Activated CD4-positive, alpha-beta T cell treated with anti-CD3 and anti-CD28 coated beads, Interleukin-10, Interleukin-2, amounts not matched to agents 100 ng/mL and 50 ng/mL, durations not matched to agents 16 hours and 8 hours (primary cell): ENCODE measurements at places on chromosomes 3 and 15.
A peak's percentile ranks its signal among the peaks of the same experiment; 100 is the strongest.

- no peak for DNase-seq
Measured at GRCh38 chr3:142053835-142054234, 95.5 kb downstream of the TFDP2 start.

- peak; percentile 87 for DNase-seq
Measured at GRCh38 chr3:108342837-108343486, 46.6 kb downstream of the HHLA2 start.

DNA sequence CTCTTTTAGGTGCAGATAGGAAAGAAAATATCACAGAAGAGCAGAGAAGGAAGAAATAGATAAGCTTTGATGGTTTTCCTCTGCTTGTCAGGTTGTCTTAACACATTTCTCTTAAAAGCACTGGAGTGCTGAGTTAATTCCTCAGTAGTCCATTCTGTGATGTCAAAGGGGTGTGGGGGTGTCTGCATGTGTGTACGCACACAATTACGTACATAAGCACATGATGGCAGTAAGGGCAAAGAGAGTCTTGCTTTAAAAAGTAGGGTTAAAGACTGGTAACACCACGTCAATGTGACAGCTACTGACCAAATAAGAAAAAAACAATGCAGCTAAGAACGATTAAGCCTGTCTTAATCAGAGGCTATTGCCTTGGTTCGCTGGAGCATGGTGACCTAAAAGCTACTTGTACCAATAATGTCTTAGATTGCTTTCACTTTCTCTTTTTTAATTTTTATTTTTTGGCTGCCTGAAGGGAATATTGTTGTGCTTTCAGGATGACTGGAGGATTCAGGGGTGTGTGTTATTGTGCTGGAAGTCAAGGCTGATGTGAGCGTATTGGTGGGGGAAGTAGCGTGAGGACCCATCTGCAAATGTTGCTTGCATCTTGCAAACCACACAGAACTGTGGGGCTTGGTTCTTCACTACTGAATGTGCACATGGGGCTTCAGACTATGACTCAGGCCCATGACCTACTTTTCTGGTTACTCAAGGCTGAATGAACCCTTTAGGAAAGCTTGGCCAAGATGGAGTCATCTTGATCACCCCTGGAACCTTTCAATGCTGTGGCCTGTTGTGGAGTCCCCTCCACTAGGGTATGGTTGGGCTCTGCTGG is 417.8 kb upstream of the TPM1 start:
- DNase-seq: peak; percentile 43

DNA sequence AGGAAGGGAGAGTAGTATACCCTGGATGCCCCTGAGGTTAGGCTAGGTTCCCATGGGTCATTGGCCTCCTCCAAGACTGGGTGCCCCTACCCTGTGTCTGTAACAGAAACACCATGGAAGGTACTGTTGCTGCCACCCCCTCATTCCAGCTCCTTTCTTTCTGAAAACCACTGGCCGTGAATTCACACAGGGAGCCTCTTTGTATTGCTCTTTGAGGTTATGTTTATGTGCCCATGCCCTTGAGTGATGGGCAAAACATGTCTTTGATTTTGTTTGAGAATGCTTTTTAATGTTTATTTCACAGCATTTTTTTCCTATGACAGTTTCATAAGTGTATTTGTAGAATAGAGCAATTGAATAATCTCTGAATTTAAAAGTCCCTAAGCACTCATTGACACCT is 79.7 kb downstream of the RARB start:
- DNase-seq: no peak

DNA sequence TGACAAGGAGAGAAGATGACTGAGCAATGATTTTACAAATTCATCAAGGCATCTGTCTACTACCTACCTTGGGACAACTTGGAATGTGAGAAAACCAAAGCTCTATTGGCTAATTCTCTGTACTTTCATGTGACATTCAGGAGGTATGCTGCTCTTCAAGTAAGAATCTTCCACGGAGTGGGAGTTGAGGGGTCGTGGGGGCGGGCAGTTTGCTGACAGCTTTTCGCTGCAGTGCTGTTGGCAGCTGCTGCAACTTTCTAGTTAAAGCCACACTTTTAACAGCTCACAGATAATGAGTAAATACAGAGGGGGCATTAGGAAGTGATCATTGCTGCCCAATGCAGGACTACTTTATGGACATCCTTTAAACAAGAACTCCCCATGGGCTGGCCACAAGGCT is 22.3 kb downstream of the CLDN1 start:
- DNase-seq: no peak

GRCh38 chr15:80076321-80077318 is 17.1 kb downstream of the ZFAND6 start:
- no peak for DNase-seq

- DNase-seq: peak; percentile 17
Measured at GRCh38 chr3:120742849-120743365, 363 bp downstream of the GTF2E1 start.

GRCh38 chr3:183268366-183268765 is 15.3 kb downstream of the B3GNT5 start:
- no peak for DNase-seq

DNA sequence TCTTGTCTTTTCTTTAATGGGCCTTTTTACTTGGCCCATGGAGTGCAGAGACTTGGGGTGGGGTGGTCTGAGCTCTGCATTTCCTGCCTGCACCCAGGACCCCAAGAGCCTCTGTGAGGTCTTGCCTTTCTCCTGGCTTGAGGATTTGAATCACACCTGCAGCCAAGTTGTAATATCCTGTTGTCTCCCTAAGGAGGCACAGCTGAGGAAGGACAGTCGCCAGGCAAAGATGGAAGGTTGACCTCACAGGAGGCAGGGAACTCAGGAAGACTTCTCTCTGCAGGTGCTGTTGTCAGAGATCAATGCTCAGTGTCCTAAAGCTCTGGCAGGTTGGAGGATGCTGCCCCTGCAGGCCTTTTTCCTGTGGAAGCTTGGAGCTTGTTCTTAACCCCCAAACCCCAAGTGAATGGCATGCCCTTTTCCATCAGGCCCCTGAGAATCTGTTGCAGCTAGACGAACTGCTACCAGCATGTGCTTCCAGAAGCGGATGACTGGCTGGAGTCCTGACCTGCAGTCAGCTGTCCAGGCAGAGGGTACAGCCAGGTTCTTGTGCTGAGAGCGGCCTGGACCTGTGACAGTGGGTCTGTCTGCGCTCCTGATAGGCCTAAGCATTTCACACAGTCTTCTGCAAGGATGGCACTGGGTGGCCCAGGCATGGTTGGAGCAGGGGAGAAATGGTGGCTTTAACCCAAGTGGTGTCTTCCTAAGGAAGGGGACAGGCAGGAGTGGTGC is 120.0 kb downstream of the EEFSEC start:
- no peak for DNase-seq

DNA sequence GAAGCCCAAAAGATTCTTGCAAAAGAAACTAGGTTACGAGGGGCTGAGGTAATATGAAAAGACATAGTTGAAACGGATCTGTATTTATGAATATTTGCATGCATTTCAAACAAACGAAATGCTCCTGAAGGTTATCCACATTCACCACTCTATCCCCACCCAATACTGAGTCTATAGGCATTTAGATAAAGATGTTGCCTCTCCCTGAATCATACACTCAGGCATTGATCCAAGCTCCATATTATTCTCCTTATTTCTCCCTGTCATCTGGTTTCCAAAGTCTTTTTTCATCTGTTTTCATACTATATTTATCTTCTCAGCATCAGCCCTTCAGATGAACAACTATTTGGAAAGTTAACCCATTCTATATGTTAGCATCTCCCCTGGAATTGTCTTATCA is 492.5 kb upstream of the TGFBR2 start:
- DNase-seq: no peak

- peak; percentile 54 for DNase-seq
Measured at GRCh38 chr3:46440531-46441294, 24.0 kb downstream of the LTF start.

- no peak for DNase-seq
Measured at GRCh38 chr3:107432646-107433045, 55.4 kb downstream of the CCDC54 start.

DNA sequence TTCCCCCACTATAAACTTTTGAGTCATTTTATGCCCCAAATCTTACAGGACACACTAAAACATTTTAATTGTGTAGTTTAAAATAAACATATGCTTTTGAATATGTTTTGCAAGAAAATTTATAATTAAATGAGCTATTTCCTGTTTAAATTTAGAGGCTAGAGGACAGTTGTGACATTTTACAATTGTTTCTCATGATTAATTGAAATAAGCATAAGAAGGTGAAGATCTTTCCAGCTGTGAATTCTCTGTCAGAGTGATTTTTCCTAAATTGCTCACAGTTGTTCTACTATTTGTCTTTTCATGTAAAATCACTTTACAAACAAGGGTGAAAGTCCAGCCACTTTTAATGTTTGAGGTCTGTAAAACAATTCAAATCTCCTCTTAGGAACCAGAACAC is 892.3 kb downstream of the CADM2 start:
- DNase-seq: no peak

DNA sequence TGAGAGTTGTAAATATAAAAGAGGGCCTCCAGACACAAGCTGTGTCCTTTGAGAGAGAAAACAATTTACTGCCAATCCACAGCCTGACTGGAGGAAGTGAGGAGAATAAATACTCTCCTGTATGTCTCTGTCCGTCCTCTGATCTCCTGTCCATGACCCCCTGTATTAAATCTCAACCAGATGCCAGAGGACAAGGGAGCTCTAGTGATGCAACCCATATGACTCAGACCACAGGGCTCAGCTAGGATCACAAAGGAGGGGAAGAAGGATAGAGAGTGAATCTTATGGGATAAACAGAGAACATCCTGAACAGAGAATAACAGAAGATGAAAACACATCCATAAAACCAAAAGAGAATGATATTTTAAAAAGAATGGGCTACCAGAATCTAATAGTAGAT is 482.6 kb downstream of the PLOD2 start:
- no peak for DNase-seq

DNA sequence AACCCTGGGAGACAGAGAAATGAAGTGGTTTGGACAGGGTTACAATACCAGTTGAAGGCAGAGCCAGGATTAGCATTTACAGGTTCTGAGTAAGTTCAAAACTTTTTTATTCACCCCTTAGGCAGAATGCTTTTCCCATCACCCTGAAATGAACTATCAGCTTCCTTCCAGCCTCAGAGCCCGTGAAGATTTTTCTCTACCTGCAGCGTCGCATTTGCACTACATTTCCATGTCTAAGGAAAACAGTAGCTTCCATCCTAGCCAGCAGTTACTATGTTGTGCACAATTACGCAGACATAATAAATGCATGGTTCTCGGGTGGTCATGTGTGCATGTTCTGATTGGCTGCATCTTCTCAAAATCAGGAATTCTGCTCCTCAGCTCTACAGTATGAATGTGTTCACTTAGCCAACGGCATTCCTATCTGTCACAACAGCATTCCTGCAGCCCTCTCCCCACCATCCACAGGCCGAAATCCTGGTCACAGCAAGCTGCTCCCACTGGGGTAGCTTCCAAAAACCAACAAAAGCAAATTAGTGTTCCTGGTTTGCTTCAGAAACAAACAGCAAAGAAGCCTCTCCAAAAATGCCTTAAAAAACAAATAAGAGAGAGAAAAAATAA is 510.8 kb upstream of the SEMA6D start:
- no peak for DNase-seq

- no peak for DNase-seq
Measured at GRCh38 chr3:160184655-160185054, 40.6 kb upstream of the C3orf80 start.

GRCh38 chr3:164377466-164377865 is 700.8 kb downstream of the SI start:
- DNase-seq: no peak

DNA sequence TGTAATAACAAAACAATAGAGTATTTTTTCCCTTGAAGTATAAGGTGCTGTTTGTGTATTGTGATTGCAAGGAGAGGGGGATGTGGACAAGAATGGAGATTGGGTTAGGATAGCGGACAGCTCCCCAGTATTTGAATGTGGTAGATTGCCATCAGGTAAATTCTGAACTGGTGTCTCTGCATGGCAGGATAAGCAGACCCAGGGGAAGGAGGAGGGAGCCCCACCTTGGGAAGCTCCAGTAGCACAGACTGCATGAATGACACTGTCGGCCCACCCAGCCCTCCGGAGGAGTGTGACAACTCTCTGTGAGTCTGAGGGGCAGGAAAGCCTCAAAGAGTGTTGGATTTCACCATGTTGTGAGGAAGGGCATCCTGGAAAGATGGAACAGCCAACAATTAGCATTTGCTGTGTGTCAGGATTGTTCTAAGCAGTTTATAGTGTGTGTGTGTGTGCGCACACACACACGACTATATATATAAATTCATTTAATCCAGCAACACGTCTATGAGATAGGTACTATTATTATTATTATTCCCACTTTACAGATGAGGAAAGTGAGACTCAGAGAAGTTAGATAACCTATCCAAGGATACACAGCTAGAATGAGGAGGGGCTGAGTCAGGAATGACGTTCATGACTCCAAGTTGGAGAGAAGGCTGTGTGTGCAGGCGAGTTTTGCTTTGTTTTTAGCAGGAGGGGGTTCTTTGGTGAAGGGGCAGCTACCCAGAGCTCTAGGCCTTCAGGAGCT is 63.4 kb upstream of the LCTL start:
- no peak for DNase-seq

GRCh38 chr3:37542772-37543449 is 318.8 kb upstream of the CTDSPL start:
- DNase-seq: no peak

GRCh38 chr3:196186651-196187573 is 24.3 kb downstream of the ZDHHC19 start:
- DNase-seq: no peak

DNA sequence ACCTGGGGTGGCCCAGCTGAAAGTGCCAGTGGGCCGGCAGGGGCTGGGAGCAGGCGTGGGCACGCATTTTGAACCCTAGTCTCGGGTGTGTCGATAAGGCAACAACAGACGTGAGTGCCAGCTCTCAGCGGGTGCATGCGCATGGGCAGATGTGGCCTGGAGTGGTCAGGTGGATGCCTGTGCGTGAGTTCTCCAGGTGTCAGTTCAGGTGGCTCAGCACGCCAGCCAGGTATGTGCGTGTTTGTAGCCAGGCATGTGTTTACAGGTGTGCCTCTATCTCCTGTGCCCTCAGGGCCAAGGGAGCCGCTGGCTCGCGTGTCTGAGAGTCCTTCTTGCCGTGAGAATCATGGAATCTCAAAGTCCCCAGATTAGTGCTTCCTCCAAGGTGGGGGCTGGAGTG is 14.8 kb downstream of the CYP1A2 start:
- no peak for DNase-seq

GRCh38 chr3:12773030-12773709 is 14.1 kb upstream of the TMEM40 start:
- DNase-seq: no peak

GRCh38 chr3:2931265-2931664 is 178.9 kb downstream of the IL5RA start:
- no peak for DNase-seq

DNA sequence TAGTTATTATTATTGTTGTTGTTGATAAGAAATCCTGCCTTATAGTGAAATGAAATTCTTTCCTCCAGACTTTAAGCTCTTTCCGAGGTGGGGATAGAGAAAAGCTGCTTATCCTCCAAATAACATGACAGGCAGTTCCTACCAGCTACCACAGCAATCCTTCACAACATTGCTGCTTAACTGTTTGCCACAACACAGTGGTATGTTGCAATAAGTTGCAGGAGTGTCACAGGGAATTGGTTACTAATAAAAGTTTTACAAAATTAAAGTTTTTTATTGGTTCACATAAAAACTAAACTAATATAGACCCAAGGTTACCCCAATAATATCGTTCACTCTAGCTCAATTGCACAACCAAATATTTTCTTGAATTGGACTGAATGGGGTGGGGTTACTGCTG is 57.4 kb upstream of the ICE2 start:
- no peak for DNase-seq
